CD14-positive monocyte (primary cell): ENCODE measurements at places on chromosomes 13 and 19.

- no peak for DNase-seq
Observed at GRCh38 chr13:113545455-113545930, 39.1 kb upstream of the TFDP1 start.

- DNase-seq, result peak; percentile 47
Observed at GRCh38 chr13:36297366-36298338, at the start of gene CCDC169. Gene CCDC169, minus strand, starts transcription at chr13:36297814. Its CDS starts 95 bp downstream, at chr13:36297719.

GRCh38 chr19:12778905-12779161 is 3.5 kb upstream of the HOOK2 start:
- DNase-seq, result no peak

GRCh38 chr19:38433268-38433733 is at the start of gene RYR1:
Gene RYR1, plus strand, starts transcription at chr19:38433691. Its CDS starts 139 bp downstream, at chr19:38433830.
- DNase-seq, result peak; percentile 66

DNA sequence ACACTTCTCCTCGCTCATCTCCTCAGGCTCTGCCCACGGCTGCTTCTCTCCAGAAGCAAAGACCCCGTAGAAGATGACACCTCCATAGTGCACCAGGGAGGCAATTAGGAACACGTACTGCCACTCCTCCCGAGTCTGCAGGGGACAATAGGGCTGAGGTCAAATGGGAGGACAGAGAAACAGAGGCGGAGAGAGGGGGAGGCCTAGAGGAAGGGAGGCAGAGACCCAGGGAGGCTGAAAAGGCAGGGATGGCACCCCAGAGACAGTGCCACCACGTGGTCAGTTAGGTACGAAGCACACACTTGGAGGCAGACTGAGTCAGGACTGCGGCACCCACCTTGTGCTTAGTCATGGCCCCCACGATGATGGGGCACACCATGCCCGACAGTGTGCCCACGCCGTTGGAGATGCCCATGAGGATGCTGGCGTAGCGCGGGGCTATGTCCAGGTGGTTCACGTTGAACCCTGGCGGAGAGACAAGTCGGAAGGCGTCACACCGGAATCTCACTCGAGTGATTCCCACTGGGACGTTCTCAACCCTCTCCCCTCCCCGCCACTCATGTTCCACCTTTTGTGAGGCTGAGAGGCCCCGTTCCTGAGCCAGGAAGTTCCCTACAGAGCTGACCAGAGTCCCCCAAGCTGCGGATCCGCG is 5.6 kb downstream of the GFY start:
- DNase-seq, result no peak

GRCh38 chr13:95707442-95708390 is 30.8 kb downstream of the DNAJC3 start:
- DNase-seq, result peak; percentile 69

DNA sequence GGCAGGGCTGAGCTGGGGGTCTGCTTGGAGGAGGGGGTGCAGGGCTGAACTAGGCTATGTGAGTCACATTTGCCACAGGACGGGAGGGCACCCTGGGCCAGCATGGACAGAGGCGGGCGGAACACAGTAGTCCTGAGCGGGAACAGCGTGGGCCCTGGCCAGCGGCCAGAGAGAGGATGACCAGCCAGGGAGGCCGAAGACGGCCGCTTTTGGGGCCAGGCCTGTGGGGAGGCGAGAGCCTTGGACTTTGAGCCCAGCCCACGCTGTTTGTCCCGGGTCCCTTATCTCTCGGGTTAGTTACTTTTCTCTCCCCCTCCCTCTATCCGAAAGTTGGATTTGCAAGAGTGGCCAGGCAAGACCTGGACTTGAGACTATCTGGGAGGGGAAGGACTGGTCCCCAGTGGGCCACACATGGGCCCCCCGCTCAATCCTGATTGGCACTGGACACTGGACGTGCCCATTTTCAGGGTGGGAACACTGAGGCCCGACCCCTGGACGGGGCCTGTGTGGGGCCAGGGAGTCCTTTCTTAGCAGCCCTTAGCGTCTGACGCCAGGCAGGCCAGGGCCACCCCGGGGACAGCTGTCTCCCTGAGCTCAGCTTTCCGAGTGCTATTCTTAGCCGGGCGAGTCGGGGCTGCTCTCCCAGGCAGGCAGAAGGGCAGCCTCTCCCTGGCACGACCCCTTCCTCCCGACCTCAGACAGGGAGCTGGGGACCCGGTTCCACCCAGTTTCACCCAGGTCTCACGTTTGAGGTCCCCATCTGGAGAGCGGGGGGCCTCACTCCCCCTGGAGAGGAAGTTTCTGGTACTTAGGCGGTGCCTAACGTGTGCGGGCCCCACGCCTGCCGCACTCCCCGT is 833 bp downstream of the GAMT start:
- DNase-seq, result no peak

GRCh38 chr19:22533761-22534160 is 100.4 kb upstream of the ZNF492 start:
- no peak for DNase-seq

- no peak for DNase-seq
Observed at GRCh38 chr19:54199401-54199800, 1.3 kb upstream of the RPS9 start.

GRCh38 chr13:41587490-41587889 is 130.1 kb downstream of the RGCC start:
- DNase-seq, result no peak

- no peak for DNase-seq
Observed at GRCh38 chr19:31629579-31630363, 280.5 kb upstream of the TSHZ3 start.

DNA sequence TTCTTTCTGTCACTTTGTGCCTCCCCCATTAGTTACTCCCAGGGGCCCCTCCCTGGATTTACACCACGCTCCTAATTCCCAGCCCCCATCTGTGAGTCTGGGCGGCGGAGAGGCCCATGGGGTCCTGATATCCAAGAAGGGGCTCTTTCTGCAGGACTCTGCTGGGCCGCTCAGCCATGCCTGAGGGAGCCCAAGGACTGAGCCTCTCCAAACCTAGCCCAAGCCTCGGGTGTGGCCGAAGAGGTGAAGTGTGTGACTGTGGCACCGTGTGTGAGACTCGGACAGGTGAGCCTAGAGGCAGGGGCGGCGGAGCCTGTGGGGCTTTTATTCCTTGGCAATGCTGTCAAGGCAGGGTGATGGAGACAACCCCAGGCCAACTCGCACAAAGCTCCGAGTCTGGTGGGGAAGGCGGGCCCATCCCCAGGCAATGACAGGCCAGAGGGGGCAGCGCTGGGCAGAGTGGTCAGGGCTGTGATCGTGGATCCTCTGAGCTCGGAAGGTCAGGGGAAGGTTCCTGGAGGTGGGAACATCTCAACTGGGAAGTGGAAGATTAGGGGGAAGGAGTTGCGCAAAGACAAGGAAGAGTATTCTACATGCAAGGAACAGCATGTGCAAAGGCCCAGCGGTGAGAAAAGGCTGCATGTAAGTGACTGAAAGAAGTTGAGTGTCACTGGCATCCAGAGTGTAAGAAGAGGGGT is 1.6 kb downstream of the PLEKHG2 start:
- DNase-seq, result no peak

DNA sequence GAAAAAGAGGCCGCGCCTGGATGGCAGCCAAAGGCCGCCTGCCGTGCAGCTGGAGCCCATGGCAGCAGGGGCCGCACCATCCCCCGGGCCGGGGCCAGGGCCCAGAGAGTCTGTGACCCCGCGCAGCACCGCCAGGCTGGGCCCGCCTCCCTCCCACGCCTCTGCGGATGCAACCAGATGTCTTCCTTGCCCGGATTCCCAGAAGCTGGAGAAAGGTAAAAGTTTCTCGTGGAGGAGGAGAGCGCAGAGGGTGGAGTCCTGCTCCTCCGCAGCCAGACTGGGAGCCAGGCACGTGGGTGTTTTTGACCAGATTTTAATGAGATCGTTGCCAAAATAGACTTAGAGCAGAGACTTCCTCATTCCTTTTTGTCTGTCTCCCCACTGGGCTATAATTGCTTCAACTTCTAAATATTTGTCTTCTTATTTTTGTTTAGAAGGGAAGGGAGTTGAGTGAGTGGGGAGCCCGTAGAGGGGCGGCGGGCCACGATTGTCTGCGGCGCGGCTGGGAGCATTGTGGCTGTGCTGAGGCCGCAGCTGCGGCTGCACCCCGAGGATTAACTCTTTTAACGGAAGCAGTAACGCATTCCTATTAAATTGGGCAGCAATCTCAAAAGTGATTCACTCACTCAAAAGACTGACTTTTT is 22.8 kb upstream of the NDUFS7 start:
- no peak for DNase-seq

DNA sequence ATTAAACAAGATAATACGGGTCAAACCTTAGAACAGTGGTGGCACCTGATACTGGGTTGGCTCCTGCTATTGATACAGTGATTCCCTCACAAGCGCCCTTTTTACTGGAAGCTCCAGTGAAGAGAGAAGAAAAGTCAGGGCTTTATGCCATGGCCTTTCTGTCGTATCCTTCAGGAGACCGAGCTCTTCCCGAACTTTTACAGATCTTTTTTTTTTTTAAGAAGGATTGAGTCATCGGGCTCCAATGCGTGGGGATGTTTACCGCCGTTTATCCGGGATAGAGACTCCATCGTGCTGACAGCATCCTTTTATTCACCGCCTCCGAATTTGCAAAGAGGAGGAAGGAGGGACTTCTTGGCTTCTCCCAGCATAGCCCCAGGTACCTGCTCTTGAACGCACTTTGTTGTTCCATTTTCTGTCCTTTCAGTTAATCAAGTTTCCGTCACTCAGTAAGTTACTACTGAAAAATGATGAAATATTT is 574 bp downstream of the ZNF227 start:
- DNase-seq, result no peak

DNA sequence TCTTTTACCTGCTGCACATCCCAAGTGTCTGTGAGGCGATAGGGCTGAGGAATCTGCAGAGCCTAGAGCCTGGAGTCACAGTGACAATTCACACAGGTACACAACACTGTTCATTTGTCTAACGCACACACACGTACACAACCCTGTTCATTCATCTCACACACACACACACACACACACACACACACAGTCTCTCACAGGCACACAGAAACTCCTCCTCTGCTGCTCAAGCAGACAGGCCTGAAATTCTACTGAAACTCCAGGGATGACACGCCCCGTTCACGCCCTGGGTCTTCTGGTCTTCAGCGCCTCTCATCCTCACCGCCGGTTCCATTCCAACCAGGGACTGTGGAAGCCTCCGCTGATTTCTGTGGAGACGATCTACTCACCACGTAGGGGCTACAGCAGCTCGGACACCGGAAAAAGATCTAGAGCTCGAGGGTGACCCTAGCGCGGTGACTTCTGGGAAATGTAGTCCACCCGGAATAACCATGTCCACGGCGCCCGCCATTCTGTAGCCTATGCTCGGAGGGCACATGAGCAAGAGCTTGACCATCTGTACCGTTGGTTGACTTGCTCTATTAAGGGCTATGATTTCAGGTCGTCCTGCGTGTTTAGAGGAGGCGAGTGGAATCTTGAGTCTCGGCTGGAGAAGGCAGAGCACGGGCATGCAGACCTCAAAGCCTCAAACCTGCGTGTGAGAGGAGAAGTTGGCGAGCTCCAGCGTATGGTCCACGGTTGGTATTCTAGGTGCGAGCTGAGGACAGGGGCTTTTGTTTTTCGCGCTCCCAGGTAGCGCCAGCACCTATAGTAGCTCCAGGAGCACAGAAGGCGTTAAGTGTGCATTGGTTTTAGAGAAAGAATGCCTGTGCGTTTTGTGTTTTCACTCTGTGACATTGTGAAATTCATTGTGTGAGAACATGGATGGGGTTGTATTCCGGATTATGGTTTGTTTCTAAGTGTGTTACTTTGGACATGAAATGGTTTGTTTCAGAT is 33.4 kb downstream of the ZNF45 start:
- peak; percentile 69 for DNase-seq

DNA sequence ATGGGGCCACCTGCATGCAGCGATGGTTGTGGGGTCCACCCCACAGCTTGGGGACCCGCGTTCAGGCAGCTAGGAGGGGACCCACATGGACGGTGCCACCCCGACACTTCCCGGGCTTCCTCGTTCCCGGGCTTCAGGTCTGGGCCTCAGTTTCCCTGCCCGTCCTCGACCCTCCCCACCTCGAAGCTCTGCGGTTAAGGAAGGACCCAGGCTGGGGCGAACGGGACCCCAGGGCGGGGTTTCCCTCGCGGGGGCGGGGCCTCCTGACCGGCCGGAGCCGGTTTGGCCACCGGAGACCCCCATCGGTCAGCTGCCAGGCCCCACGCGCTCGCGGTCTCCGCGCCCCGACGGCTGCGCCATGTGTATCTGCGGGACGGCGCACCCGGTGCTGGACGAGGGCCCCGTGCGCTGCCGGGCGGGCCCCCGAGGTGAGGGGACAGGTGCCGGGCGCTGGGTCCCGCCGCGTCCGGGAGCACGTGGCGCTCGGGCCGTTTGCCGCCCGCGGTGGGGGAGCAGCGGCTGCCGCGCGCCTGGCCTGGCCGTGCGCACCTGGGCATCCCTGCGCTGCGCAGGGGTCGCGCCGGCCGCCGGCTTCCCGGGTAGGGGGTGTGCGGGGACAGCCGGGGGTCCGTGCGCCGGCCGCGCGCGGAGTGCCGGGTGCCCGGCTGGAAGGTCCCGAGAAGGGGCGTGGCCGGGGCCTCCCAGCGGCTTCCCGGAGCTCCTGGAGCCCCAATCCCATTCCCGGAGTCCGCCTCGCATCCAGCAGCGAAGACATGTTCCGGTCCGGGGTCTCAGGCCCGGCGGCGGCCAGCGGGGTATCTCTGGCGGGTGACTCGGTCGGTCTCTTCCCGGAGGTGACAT is 4.2 kb downstream of the ARHGAP45 start:
- DNase-seq, result no peak
